ENCODE measurements at places on chromosomes 11 and 22. TPM values are rescaled to one million over a fixed set of nuclear protein-coding genes. Genes with fewer than 3 reads are reported as not detected.

Gene NAALADL1
- 13.1 TPM for total RNA-seq

Gene TPBGL
- not detected for total RNA-seq

Gene IFTAP
- 34.9 TPM for total RNA-seq

Gene MPPED2
- total RNA-seq = not detected

Gene APOL6
- total RNA-seq = 26.2 TPM

Gene IFITM10
- total RNA-seq = 0.82 TPM

Gene MCHR1
- total RNA-seq = 6.1 TPM

Gene OR8B2
- not detected for total RNA-seq

Gene AMPD3
- 0.23 TPM for total RNA-seq

Gene KIRREL3
- total RNA-seq = 1.1 TPM

All from smooth muscle cell of the coronary artery (primary cell).